WERI-Rb-1 (cell line): ENCODE measurements at places on chromosomes 13 and 19.

- no peak for DNase-seq
Observed at GRCh38 chr19:8004723-8005513, 523 bp downstream of the ELAVL1 start.

GRCh38 chr13:52950436-52950956, 78.1 kb upstream of the OLFM4 start:
- no peak for DNase-seq

DNA sequence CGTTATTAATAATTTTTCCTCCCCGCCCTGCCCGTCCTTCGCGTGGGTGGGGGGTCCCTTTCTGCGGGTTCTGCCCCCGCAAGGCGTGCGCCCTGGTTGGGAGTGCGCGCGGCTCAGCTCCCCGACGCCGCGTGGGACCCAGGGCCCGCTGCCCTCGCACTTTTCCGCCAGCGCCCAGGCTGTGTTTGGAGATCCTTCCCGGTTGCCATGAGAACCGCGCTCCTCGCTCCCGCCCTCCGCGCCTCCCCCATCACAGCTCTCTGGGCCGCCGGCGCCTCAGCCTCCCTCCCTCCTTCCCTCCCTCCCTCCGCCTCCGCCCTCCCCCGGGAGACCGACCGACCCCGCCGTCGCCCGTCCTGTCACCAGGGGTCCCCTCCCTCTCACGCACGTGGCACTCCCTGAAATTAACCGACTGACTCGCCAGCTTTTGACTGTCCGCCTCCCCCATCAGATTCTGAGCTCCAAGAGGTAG, 2.4 kb upstream of the SSBP4 start:
- DNase-seq = peak; percentile 91

GRCh38 chr13:113765564-113765910, 6.5 kb downstream of the TMEM255B start:
- no peak for DNase-seq

- DNase-seq = peak; percentile 22
Observed at GRCh38 chr13:30334663-30335386, 27.5 kb upstream of the KATNAL1 start.

GRCh38 chr19:49145573-49146407, 9.4 kb downstream of the HRC start:
- DNase-seq = peak; percentile 79

- DNase-seq = no peak
Observed at GRCh38 chr19:7637374-7638256, 705 bp downstream of the STXBP2 start.

GRCh38 chr19:45173816-45174215, 4.2 kb downstream of the TRAPPC6A start:
- DNase-seq = no peak

- DNase-seq = no peak
Observed at GRCh38 chr13:30895773-30896172, 10.3 kb upstream of the MEDAG start.
